ENCODE measurements at places on chromosomes 11 and 22. TPM values are rescaled to one million over a fixed set of nuclear protein-coding genes. Genes with fewer than 3 reads are reported as not detected.

Gene LRRC74B
- 0.19 TPM for total RNA-seq

DNA sequence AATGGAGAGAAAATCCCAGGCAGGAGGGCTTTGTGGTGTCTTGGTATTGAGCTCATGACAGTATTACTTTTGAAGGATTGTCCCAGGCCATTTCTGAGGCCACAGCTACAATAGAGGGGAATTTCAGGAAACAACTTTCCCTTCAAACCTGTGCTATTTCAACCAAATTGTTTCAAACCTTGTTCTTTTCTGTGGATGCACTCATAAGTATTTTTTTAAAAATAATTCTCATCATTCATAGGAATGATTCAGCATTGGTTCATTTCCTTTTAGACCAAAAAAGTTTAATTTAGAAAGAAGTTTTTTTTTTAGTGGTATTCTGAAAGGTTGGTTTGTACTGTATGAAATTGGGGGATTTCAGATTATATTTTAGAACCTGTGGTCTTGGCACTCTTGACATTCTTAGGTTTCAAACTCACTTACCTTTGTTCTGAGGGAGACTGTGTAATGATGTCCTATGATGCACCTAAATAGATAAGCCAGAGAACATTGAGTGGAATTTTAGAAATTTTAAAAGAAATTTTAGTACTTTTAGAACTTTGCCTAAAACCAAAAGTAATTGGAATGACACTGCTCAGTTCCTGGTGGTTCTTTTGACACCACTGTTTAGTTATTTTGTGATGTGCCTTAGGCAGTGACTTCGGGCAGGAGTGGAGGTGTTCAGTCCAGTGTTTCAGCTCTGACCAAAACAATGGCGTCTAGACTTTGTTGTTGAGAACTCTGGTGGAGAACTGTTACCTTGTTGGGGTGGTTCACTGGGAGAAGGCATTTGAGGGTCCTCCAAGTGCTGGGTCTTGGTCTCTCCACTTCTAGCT lies 12.2 kb downstream of the TEAD1 start:
- no peak for DNase-seq
- peak overlapping the region; percentile 74 for H3K27ac ChIP-seq
- H3K4me1 ChIP-seq = peaks cover 65% of the 10 kb centered on the region
- no peaks in the 10 kb centered on the region for H3K27me3 ChIP-seq
- H3K4me3 ChIP-seq = no peak overlapping the region

Gene COA4
- 59.0 TPM for total RNA-seq

DNA sequence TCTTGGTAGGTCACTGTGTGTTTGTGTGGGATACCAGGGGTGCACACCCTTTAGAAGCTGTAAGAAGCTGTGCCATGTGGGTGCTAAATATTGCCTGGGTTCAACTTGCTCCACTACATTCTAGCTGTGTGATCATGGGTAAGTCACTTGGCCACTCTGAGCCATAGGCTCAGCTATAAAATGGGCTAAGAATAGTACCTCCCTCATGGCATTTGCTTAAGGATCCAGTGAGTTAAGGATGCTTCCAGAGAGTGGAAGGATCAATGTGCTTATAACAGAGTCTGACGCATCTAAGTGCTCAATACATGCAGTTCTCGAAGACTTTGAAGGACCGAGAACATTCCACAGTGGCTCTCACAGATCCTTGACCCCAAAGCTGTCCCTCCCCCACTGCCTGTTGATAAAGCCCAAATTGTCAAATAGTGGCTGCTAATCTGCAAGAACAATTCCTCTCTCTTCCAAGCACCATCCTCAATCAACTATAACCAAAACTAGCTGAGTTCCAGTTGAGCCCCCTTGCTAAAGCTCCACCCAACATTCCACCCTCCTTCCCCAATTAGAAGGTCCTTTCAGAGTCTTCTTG lies 13.2 kb upstream of the TMPRSS6 start:
- H3K4me3 ChIP-seq = no peak overlapping the region
- peaks cover 8% of the 10 kb centered on the region for H3K27me3 ChIP-seq
- no peaks in the 10 kb centered on the region for H3K36me3 ChIP-seq
- no peak for DNase-seq
- no peak overlapping the region for H3K27ac ChIP-seq

DNA sequence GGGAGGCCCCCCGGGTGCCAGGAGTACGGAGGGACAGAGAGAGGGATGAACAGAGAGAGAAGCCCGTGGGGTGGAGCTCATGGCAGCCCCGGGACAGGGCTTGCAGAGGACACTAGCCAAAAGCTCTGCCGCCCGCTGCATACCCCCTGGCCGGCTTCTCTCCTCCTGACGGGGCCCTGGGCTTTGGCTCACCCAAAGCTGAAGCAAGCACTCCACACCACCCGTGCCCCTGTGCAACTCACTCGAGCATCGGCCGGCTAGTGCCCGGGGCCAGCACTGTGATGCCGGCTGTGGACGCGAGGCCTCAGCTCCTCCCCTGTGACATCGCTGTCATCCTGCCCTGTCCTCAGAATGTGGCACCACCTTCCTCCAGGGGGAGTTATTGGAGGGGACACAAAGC lies 429.6 kb downstream of the BRD1 start:
- H3K27ac ChIP-seq = no peak overlapping the region
- no peak for DNase-seq
- no peak overlapping the region for H3K4me3 ChIP-seq
- no peaks in the 10 kb centered on the region for H3K36me3 ChIP-seq
- H3K4me1 ChIP-seq = peaks cover 6% of the 10 kb centered on the region

DNA sequence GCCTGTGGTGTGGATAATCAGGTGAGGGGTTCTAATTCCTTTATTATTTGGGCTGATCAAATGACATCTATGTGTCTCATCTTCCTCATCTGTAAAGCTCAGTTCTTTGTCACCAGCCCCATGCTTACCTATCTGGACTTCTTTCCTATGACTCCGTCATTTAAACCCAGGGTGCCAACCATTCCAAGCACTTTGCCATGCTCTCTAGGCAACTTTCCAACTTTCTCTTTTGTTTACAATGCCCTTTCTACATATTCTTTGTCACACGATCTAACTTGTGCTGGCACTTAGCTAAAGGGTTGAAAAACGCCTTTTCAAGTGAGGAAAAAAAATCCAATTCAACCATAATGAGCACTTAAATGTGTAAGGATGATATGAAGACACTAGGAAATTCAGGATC lies 27.9 kb downstream of the EXPH5 start:
- no peak overlapping the region for H3K4me3 ChIP-seq
- H3K27ac ChIP-seq = no peak overlapping the region
- H3K36me3 ChIP-seq = no peaks in the 10 kb centered on the region
- no peaks in the 10 kb centered on the region for H3K27me3 ChIP-seq
- H3K4me1 ChIP-seq = peaks cover 11% of the 10 kb centered on the region

DNA sequence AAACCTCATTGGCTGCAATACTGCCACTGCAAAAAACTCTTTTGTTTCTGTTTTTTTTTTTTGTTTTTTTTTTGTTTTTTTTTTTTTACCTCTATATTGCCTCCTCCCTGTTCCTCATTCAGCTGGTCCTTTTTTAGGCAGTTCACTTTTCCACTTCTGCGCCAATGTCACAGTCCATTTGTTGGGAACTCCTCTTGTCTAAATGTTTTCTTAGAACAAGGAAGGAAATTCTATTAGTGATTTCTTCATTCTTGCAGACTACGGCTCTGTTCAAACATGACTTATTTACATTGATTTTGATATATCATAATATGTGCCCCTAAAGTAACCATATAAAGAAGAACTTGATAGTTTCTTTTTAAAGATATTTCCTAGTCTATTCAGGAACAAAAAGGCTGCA lies 2.9 kb downstream of the FAM118B start:
- no peak overlapping the region for H3K4me3 ChIP-seq
- peaks cover 4% of the 10 kb centered on the region for H3K36me3 ChIP-seq
- no peaks in the 10 kb centered on the region for H3K27me3 ChIP-seq
- no peak overlapping the region for H3K27ac ChIP-seq
- H3K4me1 ChIP-seq = peaks cover 13% of the 10 kb centered on the region

DNA sequence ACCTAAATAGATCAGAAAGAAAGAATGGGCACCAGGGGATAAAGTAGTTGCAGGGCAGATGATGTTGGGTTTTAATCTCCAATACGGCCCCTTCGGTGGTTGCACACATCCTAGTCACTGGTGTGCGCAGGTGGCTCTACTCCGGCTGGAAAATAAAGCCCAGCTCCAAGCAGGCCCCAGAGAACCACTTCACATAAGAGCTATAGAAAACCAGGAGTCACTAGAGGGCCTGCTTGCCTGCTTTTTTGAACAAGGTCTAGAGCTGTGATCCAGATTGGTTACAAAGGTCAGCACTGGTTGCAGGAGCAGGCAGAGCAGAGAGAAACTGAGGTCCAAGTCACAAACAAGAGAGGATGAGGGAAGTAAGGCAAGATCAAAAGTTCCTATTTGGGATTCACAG lies 41.5 kb upstream of the MS4A8 start:
- no peaks in the 10 kb centered on the region for H3K4me1 ChIP-seq
- H3K27me3 ChIP-seq = no peaks in the 10 kb centered on the region
- no peak overlapping the region for H3K4me3 ChIP-seq
- no peak for DNase-seq

GRCh38 chr11:78066471-78066870 lies 2.8 kb downstream of the THRSP start:
- H3K27me3 ChIP-seq = no peaks in the 10 kb centered on the region
- no peaks in the 10 kb centered on the region for H3K4me1 ChIP-seq
- no peak for DNase-seq
- H3K4me3 ChIP-seq = no peak overlapping the region
- peaks cover 23% of the 10 kb centered on the region for H3K36me3 ChIP-seq

Data from astrocyte (in vitro differentiated cells and primary cell).